Stimulated activated CD4-positive, alpha-beta T cell treated with anti-CD3 and anti-CD28 coated beads, Interleukin-1b, Interleukin-23, amount 100 ng/mL, for 1 hour (primary cell): ENCODE measurements at places on chromosomes 2 and 18.

DNA sequence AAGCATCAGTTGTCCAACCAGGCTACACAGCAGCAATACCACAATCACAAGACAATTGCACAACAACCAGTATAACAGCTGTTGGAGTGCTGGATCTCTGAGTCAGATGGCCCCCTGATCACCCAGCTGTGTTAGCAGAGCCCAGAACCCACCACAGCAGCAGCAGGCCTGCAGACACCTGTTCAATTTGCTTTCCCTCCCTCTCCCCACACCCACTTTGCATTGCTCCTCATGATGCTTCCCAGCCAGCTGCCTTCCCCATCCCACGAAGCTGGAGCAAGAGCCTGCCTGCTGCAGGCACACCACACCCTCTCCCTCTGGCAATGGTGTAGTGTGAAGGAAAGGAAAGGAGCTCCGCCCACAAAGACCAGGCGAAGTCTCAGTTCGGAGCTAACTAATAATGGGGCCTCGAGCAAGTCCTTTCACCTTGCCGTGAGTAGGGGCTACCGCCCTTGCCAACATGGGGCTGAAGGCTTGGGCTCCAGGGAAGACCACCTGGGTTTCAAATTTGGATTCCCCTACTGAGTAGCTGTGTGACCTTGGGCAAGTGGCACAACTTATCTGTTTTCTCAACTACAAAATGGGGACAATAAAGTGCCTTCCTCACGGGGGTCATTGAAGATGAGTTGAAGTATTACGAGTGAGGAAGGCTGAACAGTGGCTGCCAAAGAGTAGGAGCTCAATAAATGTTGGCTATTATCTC lies 19.4 kb upstream of the ZBTB7C start:
- DNase-seq, result no peak

- DNase-seq, result no peak
Measured at GRCh38 chr2:74119339-74119738, 28.4 kb downstream of the BOLA3 start.

GRCh38 chr2:28438532-28439063 lies 45.9 kb downstream of the FOSL2 start:
- DNase-seq, result no peak

- DNase-seq, result no peak
Measured at GRCh38 chr18:59724103-59724502, 26.9 kb upstream of the CCBE1 start.
